ENCODE measurements at places on chromosomes 1 and 21. TPM values are rescaled to one million over a fixed set of nuclear protein-coding genes. Genes with fewer than 3 reads are reported as not detected.

Gene PSMD4
- 126 TPM for total RNA-seq

Gene RNF186
- 0.16 TPM for total RNA-seq

Gene AADACL3
- total RNA-seq = not detected

Gene KRTAP21-2
- not detected for total RNA-seq

Gene PDIK1L
- total RNA-seq = 8.2 TPM

All from esophagus mucosa (tissue), 1 donor.